Hematopoietic multipotent progenitor cell treated with erythropoietin and hydrocortisone succinate and interleukin-3 and kit ligand, for 6 days (in vitro differentiated cells): ENCODE measurements at places on chromosomes 16 and 17.

- DNase-seq: no peak
Measured at GRCh38 chr16:2511128-2511800, 2.5 kb upstream of the ATP6V0C start.

DNA sequence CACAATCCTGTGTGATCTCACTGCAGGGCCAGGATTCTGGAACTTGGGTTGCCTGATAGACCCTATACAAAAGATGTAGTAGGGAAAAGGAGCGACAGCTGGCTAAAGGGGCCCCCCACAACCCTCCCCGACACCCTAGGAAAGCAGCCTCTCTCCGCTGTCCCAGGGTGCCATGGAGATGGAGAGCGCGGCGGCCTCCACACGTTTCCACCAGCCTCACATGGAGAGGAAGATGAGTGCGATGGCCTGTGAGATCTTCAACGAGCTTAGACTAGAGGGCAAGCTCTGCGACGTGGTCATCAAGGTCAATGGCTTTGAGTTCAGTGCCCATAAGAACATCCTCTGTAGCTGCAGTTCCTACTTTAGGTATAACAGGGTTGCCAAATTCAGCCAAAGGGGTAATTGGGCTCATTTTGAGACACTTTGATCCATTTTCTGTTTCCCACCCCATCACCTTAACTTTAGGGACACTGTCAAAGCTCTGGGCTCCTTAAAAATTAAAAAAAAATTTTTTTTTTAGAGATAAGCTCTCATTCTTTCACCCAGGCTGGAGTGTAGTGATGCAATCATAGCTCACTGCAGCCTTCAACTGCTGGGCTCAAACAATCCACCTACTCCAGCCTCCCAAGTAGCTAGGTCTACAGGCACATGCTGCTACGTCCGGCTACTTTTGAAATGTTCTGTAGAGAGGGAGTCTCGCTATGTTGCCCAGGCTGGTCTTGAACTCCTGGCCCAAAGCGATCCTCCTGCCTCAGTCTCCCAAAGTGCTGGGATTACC, at the start of gene KLHL10:
TSS of gene KLHL10 (plus strand) at position 65 of the 778 bp plus-strand sequence. CDS start at position 173, 108 bp downstream.
- no peak for DNase-seq

- peak; percentile 32 for DNase-seq
Measured at GRCh38 chr16:20683812-20684211, 13.7 kb downstream of the ACSM1 start.

DNA sequence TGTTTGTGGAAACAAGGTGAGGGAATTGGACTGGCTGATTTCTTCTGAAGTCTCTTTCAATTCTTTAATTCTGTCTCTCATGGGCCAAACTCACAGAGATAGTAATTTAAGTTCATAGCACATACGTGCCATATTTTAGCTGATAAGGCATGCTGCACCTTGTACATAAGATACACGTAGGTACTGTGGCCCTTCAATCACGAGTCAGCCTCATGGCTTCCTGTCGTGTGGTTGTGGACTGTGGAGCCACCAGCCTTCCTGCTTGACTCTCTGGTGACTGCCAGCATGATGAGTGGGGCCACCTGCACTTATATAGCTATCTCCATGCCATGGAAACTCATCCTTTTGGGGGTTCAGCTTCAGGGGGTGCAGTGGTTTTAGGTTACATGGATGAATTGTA, 25.1 kb downstream of the KSR1 start:
- peak; percentile 69 for DNase-seq

DNA sequence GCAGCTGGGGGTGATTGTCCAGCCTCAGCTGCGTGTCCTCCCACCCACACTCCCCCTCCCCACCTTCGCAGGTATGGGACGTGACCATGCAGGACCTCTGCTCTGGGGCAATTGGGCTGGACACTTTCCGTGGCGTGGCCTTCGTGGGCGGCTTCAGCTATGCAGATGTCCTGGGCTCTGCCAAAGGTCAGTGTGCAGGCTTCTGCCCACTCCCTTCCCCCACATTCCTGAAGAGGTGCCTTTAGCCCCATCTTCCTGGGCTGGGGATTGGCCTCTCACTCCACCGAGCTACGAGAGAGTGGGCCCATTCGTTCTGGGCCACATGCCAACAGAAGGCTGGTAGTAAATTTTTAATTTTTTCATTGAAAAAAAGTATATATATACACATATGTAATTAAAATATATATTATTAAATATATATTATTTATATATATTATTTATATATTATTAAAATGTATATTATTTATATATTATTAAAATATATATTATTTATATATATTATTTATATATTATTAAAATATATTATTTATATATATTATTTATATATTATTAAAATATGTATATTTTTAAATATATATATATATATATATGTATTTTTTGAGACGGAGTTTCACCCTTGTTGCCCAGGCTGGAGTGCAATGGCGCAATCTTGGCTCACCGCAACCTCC, 18.5 kb downstream of the PFAS start:
- DNase-seq: no peak
